NCI-H526 (cell line): ENCODE measurements at places on chromosomes 2 and 18.

- DNase-seq, result no peak
Measured at GRCh38 chr2:27314709-27315108, 6.5 kb upstream of the UCN start.

DNA sequence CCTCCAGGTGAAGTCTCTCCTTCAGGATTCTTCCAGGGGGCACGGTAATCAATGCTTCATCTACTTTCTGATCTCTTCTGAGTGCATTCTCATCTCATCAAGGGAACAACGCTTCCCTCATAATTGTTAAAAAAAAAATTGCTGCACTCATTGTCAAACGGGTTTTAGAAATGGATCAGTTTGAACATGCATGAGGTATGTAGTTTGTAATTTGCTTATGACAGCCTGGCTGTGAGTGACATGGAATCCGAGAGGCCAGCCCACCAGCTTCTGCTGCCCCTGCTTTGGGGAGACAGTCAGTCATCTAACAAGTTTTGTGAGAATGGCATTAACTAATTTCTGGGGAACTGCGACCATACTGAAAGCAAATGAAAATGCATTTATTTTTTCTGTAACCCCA, 791.9 kb upstream of the SOX11 start:
- DNase-seq, result no peak

GRCh38 chr18:35311496-35311895, 21.5 kb upstream of the ZSCAN30 start:
- DNase-seq, result no peak

- DNase-seq, result peak; percentile 22
Measured at GRCh38 chr2:230814616-230815015, 50.1 kb upstream of the ITM2C start.

GRCh38 chr2:233919938-233920337, 2.8 kb downstream of the TRPM8 start:
- DNase-seq, result no peak

- no peak for DNase-seq
Measured at GRCh38 chr2:22673529-22673928, 711.5 kb upstream of the KLHL29 start.

DNA sequence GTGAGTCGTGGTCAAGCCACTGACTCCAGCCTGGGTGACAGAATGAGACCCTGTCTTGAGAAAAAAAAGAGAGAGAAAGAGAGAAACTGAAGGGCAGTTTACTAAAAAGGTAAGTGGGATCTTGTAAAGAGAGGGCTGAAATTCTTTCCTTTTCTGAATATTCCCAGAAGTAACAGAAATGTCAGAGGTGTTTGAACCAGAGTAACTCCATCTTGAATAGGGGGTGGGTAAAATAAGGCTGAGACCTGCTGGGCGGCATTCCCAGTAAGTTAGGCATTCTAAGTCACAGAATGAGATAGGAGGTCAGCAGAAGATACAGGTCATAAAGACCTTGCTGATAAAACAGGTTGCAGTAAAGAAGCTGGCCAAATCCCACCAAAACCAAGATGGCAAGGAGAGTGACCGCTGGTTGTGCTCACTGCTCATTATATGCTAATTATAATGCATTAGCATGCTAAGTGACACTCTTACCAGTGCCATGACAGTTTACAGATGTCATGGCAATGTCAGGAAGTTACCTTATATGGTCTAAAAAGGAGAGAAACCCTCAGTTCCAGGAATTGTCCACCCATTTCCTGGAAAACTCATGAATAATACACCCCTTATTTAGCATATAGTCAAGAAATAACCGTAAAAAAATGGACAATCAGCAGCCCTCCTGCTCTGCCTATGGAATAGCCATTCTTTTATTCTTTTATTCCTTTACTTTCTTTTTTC, 1334.3 kb upstream of the ZEB2 start:
- DNase-seq, result no peak

DNA sequence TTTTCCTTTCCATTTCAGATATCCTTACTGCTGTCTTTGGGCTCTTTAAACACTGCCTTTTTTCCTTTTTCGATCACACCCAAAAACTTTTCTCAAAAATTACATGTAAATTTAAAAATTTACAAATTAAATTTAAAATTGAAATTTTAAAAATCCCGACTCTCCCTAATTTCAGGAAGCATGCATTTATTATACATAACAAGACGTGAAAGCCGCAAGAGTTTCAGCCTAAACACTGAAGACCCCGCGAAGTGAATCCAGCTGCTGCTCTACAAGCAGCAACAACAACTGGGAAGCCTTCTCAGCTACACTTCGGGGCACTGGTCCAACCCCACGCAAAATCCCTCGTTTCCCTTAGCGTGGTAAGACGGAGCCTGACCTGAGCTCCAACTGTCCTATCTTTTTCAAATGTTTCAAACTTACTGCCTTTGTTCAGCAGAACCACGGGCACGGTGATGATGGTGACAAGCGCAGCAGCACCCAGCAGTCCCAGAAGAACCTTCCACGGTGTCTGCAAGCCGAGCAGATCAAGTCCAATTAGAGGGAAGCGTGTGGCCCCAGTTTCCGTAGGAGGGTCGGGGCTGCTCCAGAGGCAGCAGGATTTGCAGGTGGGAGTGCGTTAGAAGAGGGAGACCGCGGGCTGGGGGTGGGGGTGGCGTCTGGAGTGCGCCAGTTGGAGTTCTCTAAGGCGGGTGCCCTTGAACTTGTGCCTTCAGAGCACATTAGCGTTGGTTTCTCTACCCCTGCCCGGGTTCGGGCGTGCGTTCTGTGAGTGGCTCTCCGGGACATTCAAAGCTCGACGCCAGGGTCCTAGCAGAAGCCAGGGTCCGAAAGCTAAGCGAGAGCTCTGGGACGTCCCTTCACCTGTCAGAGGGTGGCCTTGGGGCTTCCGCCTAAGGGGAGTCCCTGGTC, 783 bp downstream of the DPP4 start:
- DNase-seq, result no peak

GRCh38 chr2:121858369-121858768, 102.9 kb downstream of the TSN start:
- no peak for DNase-seq
